Stimulated activated naive CD8-positive, alpha-beta T cell treated with anti-CD3 and anti-CD28 coated beads, Interleukin-15, Interleukin-2, amounts not matched to agents 100 U/mL and 50 U/mL, for 24 hours (primary cell): ENCODE measurements at places on chromosomes 13 and 19.

GRCh38 chr19:43452582-43452981, 12.8 kb downstream of the LYPD3 start:
- DNase-seq, result no peak

DNA sequence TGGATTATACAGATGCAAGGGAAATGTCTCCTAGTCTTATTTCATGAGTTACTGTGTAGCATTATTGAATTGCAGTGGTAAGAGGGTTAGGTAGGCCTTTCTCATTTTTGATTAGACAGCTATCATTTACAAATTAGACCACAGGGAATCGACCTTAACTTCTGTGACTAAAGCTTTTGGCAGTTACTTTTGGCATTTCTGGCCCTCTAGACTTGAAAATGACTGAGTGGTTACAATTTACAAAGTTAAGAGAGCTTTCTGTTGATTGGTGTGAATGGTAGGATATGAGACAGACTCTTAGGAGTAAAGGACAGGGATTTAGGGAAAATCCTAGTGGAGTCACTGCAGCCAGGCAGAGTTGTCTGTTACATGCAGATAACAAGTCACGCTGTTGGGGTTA, 86.1 kb downstream of the GGACT start:
- no peak for DNase-seq

GRCh38 chr13:112844879-112845278, 124.1 kb upstream of the MCF2L start:
- no peak for DNase-seq

GRCh38 chr13:33003458-33004019, 12.7 kb upstream of the KL start:
- no peak for DNase-seq

DNA sequence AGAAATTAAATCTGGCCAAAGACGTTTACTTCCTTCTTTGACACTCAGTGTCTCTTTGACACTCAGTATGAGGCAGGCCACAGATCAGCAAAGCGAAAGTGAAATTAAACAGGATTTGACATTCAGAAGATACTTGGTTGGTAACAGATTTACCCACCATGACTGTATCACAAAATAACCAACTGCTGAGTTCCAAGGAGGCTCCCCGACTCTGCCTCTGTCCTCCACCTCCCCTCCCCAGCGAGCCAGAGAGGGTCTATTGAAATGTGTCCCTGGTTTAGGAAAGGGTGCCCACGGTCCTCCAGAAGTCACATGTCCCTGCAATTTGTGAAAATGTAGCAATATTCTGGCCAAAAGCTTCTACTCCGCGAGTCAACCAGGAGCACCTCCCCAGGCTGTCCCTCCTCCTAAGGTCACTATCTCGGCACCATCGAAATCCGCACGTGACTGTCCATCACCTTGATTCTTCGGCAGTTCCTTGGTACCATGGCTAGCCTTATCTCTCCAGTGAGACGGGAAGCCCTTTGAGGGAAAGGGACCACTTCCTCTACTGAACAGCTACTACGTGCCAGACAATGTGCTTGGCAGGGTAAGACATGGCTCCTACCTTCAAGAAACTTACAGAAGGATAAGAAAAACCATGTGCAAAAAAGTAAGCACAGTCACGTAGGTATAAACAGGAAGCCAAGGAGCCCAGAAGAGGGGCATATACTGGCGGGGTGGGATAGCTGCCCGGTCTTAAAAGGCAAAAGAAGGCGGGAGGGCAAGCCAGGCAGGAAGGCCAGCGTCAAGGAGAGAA, 1.5 kb downstream of the N4BP2L1 start:
- DNase-seq, result peak; percentile 43

- DNase-seq, result no peak
Measured at GRCh38 chr13:44035400-44035799, 155.7 kb downstream of the LACC1 start.

DNA sequence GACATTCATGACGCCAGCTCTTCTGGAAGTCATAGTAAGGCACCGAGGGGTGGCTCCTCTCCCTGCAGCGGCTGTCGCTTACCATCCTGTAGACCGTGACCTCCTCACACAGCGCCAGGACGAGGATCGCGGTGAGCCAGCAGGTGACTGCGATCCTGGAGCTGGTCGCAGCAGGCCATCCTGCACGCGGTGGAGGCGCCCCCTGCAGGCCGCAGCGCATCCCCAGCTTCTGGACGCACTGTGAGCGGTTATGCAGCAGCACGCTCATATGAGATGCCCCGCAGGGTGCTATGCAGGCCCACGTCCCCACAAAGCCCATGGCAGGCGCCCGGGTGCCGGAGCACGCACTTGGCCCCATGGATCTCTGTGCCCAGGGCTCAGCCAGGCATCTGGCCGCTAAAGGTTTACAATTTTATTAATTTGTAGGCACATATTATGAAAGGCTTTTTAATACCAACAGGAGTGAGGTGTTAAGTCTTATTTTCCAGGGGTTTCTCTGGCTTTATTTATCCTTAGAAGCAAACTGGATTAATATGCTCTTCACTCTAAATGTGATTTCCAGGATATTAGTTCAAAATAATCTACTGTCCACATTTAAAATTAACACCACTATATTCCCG, 35.6 kb upstream of the PSPC1 start:
- peak; percentile 55 for DNase-seq

DNA sequence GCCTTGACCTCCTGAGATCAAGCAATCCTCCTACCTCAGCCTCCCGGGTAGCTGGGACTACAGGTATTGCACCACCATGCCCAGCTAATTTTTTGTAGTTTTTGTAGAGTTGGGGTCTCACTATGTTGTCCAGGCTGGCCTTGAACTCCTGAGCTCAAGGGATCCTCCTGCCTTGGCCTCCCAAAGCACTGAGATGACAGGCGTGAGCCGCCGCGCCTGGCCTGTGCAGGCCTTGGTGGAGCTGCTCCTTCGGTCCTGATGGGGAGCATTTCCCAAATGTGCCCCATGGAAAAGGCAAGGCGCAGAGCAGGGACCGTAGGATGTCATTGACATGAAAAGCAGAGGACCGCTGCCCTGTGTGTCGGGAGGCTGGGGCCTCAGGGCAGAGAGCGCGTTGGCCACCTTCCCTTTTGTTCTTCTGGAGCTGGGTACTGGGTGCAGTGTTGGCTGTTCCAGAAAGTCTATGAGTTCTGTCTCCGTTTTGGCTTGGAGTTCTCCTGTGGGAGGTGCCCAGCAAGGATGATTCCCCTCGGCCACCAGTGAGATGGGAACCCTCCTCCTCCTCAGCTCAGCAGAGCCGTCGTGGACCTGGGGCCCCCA, 128.5 kb downstream of the KDM4B start:
- no peak for DNase-seq

DNA sequence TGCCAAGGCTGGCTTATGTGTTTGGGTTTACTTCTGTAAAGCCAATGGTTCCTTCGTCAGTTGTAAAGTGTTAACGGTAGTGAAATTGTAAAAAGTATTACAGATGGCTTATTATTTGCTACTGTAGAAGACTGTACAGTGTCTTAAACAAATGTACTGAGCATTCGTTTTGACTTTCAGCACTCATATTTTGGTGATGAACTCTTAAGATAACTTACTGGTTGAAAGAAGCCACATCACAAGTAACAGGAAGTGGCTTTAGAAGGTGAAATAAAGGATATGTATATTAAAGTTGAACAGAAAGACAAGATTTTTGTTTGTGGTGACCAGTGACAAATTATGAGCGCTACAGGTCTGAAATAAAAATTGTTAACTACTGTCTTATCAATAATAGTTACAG, 64.2 kb downstream of the URI1 start:
- no peak for DNase-seq

GRCh38 chr13:33872005-33872351, 54.0 kb downstream of the RFC3 start:
- no peak for DNase-seq

GRCh38 chr13:41053384-41053826, 7.9 kb upstream of the WBP4 start:
- DNase-seq, result no peak

DNA sequence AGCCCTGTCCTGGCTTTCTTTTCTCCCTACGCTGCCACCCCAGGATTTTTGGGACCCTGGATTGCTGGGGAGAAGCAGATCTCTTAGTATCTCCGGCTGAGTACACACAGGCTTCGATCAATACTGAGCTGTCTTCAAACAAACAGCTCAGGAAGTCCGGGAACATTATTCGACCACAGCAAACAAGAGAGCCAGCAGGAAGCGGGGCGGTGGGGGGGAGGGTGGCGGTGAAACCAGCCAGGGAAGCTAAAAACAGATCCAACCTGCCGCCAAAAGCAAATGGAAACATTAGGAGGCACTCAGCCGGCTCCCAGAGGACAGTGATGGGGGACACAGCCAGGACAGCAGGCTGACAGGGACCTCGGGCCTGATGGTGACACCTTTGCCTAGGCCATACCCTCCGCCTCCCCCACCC, 12.2 kb upstream of the BCAM start:
- no peak for DNase-seq

- no peak for DNase-seq
Measured at GRCh38 chr19:45117671-45118070, 24.7 kb downstream of the PPP1R37 start.

GRCh38 chr19:48417421-48417820, 24.0 kb downstream of the GRIN2D start:
- no peak for DNase-seq

- DNase-seq, result no peak
Measured at GRCh38 chr13:102993348-102993747, 72.9 kb downstream of the SLC10A2 start.

- no peak for DNase-seq
Measured at GRCh38 chr19:45821103-45821521, 6.0 kb upstream of the RSPH6A start.

DNA sequence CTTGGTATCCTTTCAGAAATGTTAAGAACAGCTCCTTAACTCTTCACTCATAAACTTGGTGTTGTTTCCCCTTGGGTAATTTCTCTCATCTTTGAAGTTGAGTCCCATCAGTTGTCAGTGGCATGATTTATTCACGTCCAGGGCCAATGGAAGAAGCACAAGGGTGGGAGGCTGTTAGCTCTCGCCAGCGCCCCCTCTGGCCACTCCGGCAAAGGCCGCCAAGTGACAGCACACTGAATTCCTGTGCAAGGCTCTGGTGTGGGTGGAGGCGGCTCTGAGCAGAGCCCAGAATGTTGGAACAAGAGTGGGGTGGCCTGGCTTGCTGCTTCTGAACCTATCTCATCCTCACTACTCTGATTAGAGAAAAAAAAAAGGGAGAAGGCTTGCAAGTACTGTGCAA, 13.1 kb upstream of the MEDAG start:
- DNase-seq, result peak; percentile 24

GRCh38 chr13:66074018-66074615, 1156.0 kb downstream of the PCDH9 start:
- DNase-seq, result no peak

- DNase-seq, result no peak
Measured at GRCh38 chr13:41511827-41512226, 54.5 kb downstream of the RGCC start.

DNA sequence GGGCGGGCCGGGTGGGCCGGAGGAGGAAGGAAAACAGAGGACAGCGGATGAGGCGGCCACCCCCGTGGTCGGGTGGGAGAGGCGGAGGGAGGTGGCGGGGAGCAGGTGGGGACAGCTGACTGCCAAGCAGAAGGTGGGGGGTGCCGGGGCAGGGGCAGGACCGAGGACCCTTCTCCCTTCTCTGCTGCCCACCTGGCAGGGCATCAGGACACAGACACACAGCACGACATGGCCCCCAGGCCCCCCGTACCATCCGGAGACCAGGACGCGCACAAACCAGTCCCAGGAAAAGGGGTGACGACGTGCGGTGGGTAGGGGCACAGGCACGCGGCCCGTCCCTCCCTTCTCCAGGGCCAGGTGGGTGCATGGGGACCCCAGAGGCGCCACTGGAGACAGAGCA, 11.0 kb upstream of the CACTIN start:
- DNase-seq, result no peak

DNA sequence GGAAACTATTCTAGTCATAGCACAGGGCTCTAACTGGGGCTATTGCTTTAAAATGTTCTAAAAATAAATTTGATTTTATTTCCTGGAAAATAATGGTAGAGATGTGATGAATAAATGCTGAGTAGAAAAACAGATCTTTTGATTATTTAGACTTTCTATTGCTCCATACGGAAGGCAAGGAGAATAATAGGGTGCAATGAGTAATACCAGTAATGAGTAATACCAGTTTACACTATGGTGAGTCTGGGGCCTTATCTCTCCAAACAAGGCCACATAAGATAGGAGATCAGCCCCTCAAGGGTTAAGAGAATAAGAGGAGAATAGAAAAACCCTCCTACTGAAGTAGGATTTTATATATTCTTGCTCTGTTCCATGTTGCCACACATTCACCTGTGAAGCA, 390.4 kb downstream of the KLF5 start:
- DNase-seq, result no peak

- DNase-seq, result no peak
Measured at GRCh38 chr19:53960187-53960586, 2.5 kb upstream of the CACNG8 start.

DNA sequence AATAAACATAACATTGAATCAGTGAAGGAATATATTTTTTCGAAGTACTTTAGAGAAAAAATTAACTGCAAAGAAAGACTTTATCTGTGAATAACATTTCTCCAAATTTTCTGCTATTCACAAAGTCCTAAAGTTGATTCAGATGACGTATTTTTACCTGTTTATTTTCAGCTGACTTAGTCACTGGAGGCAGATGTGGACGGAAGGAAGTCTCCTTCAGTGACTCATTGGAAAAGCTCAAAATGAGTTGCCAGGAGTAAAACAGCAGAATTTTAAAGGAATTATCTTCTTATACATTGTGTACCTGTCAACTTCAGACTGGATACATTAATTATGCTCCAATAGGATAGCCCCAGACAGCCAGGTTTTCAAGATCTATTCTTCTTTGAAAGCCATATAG, 679.3 kb upstream of the GPC6 start:
- no peak for DNase-seq

DNA sequence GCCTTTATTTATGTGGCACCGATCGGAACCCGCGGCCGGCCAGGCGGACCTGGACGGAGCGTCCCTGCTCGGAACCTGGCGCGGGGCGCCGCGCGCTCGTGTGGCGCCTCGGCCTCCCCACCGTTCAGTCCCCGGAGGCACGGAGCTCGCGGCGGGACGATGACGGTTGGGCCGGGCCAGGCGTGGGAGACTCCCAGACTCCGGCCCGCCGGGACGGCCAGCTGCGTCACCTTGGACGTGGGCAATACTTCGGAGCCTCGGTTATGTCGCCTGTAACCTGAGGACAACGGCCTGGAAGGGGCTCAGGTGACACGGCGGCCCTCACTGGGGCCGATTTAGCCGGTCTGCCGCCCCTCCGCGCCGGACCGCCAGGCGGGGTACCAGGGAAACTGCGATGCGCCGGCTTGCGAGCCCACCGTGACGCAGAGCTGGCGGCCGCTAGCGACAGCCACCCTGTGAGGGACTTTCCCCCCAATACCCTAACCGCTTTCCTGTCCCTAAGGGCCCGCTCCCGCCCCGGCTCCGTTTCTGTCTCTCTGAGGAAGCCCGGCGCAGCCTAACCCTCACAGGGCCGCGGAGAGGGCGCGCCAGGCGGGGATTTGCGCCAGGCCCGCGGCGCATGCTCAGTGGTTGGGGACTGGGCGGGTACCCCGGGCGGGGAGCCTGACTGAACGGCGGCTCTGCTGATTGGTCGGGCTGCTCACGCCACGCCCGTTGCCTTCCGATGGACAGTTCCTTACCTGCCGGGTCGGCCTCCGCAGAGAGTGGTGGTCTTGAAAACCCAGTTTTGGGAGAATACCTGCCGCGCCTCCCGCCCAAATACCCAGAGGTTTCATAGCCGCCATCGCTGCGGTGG, 109.5 kb upstream of the DOCK9 start:
- DNase-seq, result peak; percentile 96
